ENCODE measurements at places on chromosomes 4 and X.

- no peak for DNase-seq
Measured at GRCh38 chrX:123093792-123094191, 90.3 kb upstream of the GRIA3 start.

GRCh38 chr4:67776746-67777145 is 22.6 kb upstream of the GNRHR start:
- DNase-seq: no peak

GRCh38 chr4:112510291-112511092 is 5.5 kb downstream of the NEUROG2 start:
- DNase-seq: no peak

DNA sequence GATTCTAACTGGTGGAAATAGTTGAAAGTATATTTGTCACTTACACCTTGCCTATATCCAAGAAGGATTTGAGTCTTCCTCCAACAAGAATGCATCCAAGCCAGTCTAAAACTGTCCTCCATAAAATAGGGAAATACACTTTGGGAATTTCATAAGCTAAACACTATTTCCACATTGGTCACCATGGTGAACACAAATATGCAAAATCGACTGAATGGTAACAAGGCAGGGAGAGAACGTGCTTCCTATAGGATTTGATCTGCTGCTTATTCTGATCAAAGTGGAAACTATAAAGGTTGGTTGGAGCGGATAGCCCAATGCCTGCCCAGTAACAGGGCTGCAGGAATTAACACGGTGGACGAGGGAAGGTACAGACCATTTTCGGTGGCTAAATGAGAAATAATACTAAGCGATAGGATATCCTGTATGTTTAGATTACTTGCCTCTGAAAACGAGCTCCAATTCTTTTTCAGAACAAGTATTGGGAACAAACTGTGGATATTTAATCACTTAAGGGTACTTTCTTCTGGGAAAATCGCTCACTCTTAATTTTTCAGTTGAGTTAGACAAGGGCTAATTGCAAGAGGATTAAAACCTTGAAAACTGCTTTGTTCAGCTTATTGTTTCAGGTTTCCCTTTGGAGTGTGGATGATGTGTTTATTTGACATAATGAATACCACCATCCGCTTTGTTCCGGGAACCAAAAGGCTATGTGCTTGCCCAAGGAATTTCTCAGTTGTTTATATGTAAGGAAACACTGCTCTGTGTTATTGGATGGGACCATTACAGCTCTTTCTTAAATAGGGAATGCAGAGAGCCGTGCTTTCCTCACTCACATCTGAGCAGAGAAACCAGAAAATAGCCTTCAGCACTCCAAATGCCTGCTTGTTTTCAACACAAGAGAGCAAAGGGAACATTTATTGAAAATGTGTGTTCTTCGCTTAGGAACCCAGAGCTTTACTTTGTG is 194.4 kb downstream of the CBR4 start:
- DNase-seq: no peak

DNA sequence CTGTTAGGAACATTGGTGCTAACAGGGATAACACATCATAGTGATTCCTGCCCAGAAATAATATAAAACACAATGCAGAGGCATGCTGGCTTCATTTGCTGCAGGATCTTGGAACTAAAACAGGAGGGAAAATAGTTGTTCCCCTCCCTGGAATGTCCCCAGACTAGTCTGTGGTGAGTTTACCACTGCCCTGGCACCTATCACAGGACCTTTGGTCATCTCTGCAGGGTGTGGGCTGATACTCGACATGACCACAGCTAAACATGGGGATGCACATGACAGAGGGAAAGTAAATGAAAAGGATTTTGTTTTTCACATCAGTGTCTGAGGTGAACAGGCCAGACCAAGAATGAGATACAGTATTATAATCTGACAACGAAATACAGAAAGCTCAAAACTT is 160.2 kb upstream of the DKK2 start:
- DNase-seq: no peak

GRCh38 chr4:145177511-145177905 is 2.9 kb downstream of the OTUD4 start:
- DNase-seq: no peak

GRCh38 chrX:103656617-103657016 is 27.8 kb downstream of the TCEAL1 start:
- no peak for DNase-seq

- no peak for DNase-seq
Measured at GRCh38 chr4:72935462-72935861, 134.1 kb downstream of the COX18 start.

DNA sequence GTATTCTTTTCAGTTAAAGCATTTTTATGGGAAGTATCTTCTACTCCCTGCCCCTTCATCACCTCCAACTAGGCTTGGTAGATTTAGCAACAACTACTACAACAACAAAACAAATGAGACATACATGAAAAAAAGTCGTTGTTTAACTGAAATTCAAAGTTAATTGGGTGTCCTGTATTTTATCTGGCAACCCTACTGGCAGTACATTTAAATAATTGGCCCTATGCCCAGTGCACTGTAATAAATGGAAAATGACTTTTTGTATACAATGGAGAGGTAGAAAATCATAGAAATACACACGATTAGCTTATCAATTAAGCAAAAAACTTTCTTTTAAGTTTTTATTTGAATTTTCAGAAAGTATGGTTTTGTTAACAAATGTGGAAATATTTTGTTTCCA is 21.4 kb upstream of the CLGN start:
- no peak for DNase-seq

- DNase-seq: no peak
Measured at GRCh38 chr4:139223682-139224317, 46.8 kb upstream of the ELF2 start.

DNA sequence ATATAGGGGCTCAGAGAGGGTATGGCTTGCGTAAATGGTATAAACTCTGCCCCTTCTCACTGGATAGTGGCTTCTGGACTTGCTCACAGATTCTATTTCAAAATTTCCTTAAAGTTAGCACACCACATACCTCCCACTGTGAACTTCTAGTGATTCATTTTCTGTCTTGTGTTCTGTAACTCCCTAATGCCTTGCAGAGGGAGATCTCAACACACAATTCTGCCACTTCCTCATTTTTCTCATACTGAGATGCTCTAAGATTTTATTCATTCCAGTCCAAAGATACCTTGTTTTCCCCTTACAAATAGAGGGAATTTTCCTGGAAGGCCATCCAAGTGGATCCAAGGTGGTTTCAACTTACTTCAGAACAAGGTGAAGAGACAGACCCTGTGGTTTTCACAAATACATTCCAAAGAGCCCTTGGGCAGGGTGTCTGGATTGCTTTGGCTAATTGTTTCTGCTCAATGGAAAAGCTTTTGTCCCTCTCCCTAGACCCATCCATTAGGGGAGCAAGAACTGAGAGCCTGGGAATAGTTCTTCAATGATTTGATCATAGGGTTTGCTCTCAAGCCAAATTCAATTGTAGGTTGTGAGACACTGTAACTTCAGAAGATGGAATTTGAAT is 52.1 kb upstream of the CAPN6 start:
- DNase-seq: no peak

DNA sequence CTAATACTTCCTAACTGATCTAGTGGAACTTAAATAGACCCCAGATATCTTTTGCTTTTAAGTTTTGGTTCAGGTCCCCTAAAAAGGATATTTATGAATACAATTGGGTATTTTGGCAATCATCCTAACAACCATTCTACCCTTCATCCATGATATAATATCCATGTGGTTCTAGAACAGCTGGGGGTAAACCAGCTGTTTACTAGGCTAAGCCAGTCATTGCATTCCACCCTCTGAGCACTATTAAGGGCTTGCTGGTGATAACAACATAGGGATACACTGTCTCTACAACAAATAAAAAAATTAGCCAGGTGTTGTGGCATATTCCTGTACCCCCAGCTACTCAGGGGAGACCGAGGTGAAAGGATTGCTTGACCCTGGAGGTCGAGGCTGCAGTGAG is 54.8 kb upstream of the MAPK10 start:
- no peak for DNase-seq

DNA sequence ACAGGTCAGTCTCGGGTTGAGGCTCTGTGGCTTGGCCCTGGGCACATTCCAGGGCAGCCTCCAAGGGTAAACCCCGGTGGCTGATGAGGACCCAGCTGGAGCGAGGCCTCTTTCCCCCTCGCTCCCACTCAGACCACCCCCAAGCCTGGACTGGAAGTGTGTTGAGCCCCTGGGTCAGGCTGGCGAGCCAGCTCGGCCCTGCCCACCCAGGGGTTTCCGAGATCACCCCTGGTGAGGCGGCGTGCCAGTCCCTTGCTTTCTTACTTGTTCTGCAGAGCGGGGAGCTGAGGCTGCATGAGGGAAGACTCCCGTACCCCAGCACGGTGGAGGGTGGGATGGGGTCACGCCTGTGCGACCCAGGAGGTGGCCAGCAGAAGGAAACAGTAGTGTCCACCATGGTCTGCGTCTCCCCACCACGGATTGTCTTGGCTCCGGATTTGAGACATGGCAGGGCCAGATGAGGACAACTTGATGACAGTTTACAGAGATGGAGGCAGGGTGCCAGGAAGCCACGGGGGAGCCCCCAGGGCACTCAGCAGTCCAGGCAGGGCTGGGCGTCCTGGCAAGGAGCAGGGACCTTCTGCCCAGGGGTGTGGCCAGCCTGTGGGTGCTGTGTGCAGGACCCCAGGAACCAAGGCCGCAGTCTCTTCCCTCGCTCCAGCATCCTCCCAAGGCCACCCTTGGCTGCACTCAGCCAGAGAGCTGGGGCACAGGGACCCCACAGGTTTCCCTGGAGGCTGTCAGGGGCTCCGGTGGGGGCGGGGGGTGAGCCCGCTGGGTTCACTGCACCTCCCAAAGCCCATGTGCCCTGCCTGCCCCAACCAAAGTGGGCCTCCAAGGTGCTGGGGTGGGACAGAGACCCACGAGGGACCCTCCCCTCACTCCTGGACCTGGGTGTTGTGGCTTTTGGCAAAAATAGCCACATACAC is 6.6 kb upstream of the FGFRL1 start:
- no peak for DNase-seq

DNA sequence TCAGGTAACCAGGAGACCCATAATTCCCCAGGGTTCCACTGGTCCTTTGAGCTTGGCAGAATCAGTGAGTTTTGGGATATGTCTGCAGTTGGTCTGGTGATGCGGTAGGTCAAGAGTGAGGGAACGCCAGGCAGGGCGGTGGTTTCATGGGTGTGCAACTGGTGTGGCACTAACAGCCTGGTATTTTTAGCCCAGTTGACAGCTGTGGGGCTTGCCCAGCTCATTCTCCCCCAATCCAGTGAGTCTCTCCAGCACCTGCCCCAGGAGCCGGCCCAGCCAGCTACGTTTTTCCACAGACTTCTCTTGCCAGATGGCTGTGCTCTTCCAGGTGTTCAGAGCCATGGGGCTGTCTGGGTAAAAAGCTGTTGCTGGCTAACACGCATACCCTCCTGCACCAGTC is 1019.9 kb downstream of the CCSER1 start:
- no peak for DNase-seq

- no peak for DNase-seq
Measured at GRCh38 chr4:1195109-1195671, 22.8 kb upstream of the SPON2 start.

- no peak for DNase-seq
Measured at GRCh38 chr4:186029571-186030398, 39.2 kb upstream of the TLR3 start.

- DNase-seq: no peak
Measured at GRCh38 chrX:40571600-40571999, 9.2 kb upstream of the ATP6AP2 start.

- no peak for DNase-seq
Measured at GRCh38 chr4:8840816-8841455, 30.7 kb downstream of the HMX1 start.

DNA sequence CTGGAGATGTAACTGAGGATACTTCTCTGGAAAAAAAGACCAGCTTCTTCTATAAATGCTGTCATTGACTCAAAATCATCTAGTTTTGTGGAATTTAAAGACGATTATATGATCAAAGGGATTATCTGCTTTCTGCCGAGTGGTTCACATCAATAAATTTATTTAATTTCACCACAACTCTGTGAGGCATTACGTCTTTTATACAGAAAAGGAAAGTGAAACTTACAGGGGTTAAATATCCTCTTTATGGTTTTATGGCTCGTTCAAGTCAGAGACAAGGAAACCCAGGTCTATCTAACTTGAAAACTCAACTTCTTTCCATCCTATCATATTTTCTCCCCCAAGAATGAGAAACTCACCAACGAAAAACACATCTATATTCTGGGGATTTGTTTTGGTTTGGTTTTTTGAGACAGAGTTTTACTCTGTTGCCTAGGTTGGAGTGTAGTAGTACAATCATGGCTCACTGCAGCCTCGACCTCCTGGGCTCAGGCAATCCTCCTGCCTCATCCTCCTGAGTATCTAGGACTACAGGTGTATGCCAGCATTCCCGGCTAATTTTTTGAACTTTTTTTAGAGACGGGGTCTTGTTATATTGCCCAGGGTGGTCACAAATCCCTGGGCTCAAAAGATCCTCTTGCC is 377.9 kb upstream of the EMCN start:
- DNase-seq: no peak

GRCh38 chr4:5371415-5372190 is 320.3 kb downstream of the STK32B start:
- no peak for DNase-seq

DNA sequence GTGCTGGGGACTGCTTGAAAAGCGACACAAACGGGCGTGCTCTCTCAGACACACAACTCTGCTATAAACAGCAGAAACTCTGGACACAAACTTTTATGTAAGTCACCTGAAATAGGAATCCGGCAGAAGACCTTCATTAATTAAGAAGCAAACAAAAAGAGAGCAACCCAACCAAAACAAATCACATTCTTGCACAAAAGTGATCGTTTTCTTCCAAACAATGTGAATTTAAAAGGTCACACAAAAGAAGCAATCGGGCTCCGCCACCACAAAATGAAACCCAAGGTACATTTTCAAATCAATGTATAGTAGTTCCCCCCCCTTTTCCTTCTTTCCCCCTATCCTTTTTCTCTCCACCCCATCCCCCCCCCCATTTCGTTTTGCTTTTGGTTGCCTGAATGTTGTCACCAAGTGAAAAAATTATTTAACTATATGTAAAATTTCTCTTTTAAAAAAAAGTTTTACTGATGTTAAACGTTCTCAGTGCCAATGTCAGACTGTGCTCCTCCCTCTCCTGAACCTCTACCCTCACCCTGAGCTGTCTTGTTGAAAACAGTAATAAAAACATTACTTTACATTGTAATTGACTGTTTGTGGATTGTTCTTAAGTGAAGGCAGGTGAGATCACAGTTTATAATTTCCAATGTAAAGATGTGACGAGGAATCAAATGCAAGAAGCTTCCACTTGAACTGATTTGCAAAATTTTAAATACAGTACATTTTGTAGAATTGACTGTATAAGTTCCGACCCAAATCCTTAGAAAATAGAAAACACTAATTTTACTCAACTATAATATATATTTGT is 2.4 kb downstream of the MAB21L2 start:
- DNase-seq: no peak

GRCh38 chr4:40262077-40262528 is 65.3 kb downstream of the RHOH start:
- no peak for DNase-seq

GRCh38 chr4:128277856-128278255 is 9.8 kb downstream of the PGRMC2 start:
- no peak for DNase-seq

DNA sequence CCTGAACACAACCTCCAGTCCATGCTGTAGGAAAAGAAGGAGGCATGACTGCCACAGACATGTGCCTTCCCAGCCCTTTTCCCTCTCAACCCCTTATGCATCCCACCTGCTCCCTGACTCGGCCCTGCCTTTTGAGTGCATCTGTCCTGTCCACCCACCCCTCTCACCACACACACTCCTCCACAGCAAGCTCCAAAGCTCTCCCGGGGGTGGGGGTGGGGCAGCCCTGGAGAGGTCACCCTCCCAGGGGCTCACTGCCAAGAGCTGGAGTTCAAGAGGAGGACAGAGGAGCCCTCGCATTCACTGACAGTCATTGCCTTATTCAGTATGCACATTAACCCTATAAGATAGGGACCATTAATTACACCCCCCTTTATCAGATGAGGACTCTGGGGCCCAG is 46.6 kb upstream of the MAMLD1 start:
- no peak for DNase-seq
